ENCODE measurements at places on chromosomes 7 and 10.

DNA sequence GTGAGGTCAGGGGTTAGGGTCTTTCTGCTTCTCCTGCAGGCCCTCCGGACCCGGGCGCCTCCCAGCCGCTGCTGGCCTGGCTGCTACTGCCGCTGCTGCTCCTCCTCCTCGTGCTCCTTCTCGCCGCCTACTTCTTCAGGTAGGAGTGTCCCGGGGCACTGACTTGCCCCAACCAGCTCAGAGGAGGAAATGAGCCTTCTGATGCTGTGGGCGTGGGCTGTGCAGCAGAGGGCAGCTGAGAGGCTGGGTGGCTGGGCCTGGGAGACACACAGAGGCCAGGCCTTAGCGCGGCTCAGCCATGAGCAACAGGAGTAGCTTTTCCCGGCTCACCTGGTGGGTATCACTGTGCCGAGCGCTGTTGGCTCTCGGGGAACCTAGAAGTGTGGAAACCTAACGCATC is 78.9 kb downstream of the MKI67 start:
- peak; percentile 82 for DNase-seq

GRCh38 chr10:54363390-54363789 is 437.6 kb downstream of the PCDH15 start:
- DNase-seq, result no peak

GRCh38 chr7:8175929-8176369 is 86.0 kb downstream of the ICA1 start:
- no peak for DNase-seq

- no peak for DNase-seq
Observed at GRCh38 chr7:47438411-47439029, 143.4 kb downstream of the TNS3 start.
